PC-3 (cell line): ENCODE measurements at places on chromosomes 12 and 14. TPM values are rescaled to one million over a fixed set of nuclear protein-coding genes. Genes with fewer than 3 reads are reported as not detected.

Gene BRMS1L
- total RNA-seq = 4.8 and 10.3 TPM in 2 replicates

GRCh38 chr12:88339966-88340365 lies 197.9 kb downstream of the TMTC3 start:
- DNase-seq = no peak
- H3K27me3 ChIP-seq = no peaks in the 10 kb centered on the region
- no peak overlapping the region for H3K27ac ChIP-seq
- H3K36me3 ChIP-seq = no peaks in the 10 kb centered on the region

DNA sequence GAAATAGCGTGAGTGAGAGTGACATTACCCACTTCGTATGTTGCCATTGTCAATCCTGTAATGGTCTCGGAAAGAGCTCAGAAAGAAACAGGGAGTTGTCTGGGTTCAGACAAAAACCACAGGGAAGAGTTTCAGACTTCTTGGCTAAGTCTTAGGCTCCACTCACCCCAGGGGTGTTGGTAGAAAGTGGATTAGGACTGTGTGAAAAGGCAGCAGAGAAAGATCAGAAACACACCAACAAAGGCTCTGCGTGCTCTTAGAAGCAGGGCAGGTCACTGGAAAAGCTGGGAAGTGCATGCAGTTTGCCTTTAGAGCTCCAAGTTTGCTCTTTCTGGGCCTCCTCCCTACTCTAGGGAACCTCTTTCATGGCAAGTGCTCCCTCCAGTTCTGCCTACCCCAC lies 106.1 kb upstream of the PLXNC1 start:
- no peak overlapping the region for H3K4me3 ChIP-seq
- no peaks in the 10 kb centered on the region for H3K4me1 ChIP-seq
- H3K27ac ChIP-seq = no peak overlapping the region
- no peaks in the 10 kb centered on the region for H3K36me3 ChIP-seq
- no peaks in the 10 kb centered on the region for H3K27me3 ChIP-seq

Gene HCAR3
- not detected in 2 replicates for total RNA-seq
